ENCODE measurements at places on chromosomes 3 and 15.

- no peak for DNase-seq
Observed at GRCh38 chr3:157414861-157415260, 21.8 kb upstream of the PTX3 start.

DNA sequence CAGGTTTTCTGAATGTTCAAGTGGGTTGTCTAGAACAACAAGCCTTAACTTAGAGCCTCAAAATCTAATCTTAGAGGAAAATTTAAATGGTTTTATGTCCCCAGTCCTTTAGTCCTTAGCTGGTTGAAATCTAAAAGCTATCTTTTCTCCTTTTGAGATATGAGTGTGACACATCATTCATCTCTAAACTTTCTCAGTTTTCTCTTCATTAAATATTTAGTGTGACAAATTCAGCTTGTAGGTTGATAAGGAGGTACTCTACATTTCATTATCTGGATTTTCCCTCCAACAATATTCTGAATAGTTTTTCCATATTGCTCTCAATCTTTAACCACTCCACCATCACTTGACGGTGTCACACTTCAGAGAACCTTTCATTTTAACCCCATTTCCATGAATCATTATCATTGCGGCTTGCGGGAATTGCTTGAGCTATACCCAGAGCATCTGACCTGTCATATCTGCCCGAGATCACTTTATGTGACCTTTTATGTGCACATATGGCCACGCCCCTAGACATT is 16.1 kb upstream of the ATP8B4 start:
- DNase-seq: no peak

DNA sequence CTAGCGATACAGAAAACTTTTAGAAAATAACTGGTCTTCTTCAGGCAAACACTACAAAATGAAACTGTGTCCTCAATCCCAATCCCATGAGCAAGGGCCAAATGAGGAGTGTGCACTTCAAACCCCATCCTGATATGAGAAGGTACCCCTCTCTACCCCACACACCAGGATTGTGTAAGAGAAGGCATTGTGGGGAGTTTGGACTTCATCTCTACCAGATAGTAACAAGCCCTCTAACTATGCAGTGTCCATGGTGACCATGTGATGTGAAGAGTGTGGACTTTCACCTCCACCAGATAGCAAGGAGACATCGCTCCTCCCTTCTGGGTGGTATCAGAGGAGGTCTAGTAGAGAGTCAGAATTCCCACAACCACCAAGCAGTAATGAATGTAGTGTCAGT is 769.3 kb downstream of the MECOM start:
- no peak for DNase-seq

DNA sequence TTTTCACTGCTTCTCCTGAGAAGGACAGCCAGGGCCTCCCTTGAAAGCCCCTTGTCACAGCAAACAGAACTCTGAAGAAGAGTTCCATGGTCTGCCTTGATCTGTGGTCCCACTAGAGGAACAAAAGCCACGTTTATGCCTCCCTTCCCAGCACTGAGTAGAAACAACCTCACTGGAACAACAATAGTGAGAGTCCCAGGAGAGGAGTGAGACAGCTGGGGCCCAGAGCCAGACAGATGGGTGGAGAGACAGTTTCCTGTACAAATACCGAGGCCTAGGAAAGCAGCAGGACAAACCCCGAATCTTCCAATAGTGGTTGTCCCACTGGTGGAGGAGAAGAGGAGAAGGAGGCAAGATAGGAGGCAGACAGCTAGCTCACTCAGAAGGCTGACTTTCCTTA is 106.1 kb downstream of the WDR76 start:
- no peak for DNase-seq

DNA sequence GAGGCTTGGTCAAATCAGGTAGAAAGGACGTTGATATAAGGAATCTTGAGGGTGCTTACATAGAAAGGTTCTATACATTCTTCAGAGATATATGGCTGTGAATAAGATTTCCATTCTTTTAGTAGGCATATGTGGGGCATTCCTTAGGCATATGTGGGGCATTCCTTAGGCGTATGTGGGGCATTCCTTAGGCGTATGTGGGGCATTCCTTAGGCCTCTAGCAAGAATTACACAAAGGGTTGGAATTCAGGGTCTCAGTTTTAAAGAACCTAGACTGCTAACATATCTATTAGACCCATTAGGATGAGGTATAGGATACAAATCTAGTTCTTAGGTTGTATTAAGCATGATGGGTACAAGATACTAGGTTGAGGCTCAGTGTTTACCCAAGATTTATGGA is 607.8 kb downstream of the SI start:
- no peak for DNase-seq

DNA sequence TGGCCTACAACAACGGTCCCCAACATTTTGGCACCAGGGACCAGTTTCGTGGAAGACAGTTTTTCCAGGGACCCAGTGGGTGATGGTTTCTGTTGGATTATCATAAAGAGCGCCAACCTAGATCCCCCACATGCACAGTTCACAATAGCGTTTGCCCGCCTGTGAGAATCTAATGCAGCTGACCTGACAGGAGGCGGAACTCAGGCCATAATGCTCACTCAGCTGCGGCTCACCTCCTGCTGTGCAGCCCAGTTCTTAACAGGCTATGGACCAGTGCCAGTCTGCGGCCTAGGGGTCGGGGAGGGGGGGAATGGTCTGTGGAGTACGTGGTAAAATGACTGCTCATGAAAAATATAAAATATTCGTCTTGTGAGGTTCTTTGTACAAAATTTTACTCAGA is 518.5 kb upstream of the CADM2 start:
- DNase-seq: no peak

- no peak for DNase-seq
Observed at GRCh38 chr3:122714273-122714672, 33.6 kb downstream of the PARP14 start.

DNA sequence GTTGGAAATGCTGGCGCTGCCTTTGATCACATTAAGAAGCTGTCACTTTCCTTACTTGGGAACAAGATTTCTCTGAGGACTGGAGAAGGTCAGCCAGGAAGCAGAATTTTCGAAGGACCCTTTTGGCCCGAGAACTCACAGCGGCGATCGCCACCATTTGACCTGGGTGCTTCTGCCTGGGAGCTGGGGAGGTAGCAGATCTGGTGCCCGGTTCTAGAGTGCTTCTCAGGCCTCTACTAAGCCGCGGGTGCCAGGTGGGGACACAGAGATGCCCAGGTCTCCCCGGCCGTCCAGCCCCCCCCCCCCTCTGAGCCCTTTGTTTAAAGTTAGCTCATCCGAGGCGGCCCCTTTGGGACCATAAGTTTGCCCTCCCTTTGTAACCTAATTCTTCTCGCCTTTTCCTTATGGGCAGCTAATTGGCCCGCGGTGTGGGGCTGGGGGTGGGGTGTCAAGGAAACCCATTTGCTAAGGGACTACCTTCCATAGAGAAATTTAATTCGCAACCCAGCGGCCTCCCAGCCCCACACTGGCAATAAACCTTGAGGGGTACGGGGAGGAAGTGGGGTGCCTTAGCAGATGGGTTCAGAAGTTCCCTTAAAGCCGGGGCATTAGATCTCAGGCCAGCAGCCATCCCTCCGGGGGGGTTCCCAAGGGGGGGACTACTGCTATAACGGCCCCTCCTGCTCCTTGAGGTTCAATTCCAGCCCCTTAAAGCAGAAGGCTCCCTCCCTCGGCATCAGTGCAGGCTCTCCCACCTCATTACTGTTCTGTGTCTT is 1.9 kb downstream of the GATA2 start:
- DNase-seq: no peak

DNA sequence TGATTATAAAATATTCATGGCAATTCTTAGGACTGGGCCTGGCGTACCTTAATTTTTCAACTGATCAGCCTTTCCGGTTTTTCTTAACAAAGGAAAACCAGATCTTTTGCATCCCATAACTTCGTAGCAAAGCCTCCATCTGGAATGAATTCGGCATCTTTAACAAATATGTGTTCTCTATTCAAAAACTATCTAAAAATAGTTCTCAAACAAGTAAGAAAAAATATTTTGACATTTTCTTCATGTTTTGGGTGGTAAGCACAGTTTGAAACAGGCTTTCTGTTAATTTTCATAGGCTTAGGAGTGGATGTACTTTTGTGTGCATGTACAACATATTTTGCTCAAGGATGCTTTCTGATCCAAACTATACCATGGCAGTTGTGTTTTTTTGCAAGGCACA is 55.1 kb downstream of the RBMS3 start:
- no peak for DNase-seq

GRCh38 chr15:34650177-34650576 is 66.7 kb upstream of the GOLGA8B start:
- DNase-seq: no peak

DNA sequence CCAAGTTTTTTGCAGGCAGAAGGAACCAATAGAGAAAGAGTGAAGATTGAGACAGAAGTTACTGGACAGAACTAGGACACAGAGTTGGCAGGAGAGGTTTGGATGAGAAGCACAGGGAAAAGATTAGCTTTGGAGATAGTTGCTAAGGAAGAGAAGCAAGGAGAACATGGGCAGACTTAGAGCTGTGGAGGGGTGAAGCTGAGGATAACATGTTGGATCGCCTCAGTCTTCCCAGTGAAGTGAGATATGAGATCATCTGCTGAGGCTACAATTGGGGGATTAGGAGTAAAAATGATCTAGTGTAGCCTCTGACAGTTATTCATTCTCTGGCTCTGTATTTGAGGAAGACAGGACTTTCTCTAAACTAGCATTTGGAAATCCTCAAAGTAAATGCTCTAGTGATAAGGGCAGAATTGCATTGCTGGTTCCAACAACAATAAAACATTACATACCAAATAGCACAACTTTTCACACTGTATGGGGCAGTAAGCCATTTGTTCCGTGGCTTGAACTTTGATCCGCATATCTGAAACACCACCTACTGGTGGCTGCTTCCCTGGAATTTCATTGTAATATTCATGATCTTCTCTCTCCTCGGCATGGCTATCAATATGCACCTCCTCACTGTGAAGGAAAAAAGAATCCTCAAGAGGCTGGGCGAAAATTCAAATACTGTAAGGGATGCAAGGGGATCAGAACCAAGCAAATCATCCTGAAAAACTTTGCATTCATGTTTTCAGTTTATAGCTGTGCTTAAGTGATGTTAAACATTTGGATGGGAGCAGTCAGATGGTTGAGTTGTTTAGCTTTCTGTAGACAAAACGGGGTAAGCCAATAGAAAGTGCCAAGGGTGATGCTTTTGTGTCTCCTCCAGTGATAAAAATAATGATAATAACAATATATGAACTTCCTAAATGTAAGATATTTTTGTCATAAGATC is 22.2 kb upstream of the EID1 start:
- DNase-seq: no peak

- DNase-seq: no peak
Observed at GRCh38 chr3:129953621-129954020, 20.9 kb upstream of the TRH start.

GRCh38 chr15:62983956-62984355 is 58.6 kb upstream of the TPM1 start:
- no peak for DNase-seq

- DNase-seq: no peak
Observed at GRCh38 chr15:61227269-61227949, 1.7 kb downstream of the RORA start.

DNA sequence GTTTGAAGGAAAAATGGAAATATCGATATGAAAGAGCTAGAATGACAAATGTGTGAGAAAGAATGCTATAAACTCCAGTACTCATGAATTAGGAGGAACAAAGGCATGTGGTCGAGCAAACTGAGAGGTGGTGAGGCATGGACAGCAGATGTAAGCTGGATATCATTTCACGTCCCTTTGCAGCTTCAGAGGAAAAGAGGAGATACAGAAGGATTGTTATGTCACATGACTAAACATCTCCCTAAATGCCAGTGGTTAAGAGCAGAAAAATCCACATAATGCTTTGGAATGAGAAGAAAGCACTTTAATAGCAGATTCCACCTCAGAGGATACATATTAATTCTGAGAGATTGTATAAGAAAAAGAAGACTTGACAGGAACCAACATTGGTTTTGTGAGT is 248.7 kb downstream of the ZIC4 start:
- DNase-seq: no peak

GRCh38 chr15:51589881-51590568 is 32.5 kb downstream of the DMXL2 start:
- DNase-seq: no peak

DNA sequence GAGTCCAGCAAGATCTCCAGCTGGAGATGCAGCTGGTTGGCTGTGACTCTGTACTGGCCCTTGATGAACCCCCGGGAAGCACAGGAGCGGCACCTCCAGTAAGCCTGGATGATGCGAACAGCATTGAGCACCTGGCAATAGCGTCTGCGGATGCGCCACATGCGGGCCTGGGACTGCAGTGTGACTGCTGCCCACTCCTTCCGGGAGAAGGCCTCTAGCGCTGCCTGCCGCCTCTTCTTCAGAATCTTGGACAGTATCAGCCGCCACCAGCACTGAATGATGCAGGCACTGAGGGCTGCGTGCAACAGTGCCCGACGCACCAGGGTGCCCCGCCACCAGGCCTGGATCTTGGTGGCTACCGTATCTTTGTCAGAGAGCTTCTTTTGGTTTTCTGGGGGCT is 8.2 kb downstream of the IQCF1 start:
- DNase-seq: no peak

DNA sequence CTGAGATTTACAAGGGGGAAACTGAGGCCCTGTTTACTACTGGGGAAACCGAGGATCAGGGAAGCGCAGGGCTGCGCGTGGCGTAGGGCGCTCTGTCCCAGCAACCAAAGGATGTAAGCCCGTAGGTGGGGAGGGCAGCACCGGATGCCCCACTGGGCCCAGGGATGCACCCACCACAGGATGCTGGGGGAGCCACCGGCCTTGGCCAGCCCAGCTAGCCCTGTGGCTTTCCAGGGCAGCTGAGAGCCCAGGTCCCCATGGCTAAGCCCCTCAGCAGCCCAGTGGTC is 33.4 kb downstream of the RPN1 start:
- DNase-seq: no peak

- no peak for DNase-seq
Observed at GRCh38 chr3:24096695-24097290, 151.7 kb downstream of the NR1D2 start.

GRCh38 chr3:135136361-135137100 is 341.5 kb downstream of the EPHB1 start:
- DNase-seq: no peak
